ENCODE measurements at places on chromosomes 7 and 10.

DNA sequence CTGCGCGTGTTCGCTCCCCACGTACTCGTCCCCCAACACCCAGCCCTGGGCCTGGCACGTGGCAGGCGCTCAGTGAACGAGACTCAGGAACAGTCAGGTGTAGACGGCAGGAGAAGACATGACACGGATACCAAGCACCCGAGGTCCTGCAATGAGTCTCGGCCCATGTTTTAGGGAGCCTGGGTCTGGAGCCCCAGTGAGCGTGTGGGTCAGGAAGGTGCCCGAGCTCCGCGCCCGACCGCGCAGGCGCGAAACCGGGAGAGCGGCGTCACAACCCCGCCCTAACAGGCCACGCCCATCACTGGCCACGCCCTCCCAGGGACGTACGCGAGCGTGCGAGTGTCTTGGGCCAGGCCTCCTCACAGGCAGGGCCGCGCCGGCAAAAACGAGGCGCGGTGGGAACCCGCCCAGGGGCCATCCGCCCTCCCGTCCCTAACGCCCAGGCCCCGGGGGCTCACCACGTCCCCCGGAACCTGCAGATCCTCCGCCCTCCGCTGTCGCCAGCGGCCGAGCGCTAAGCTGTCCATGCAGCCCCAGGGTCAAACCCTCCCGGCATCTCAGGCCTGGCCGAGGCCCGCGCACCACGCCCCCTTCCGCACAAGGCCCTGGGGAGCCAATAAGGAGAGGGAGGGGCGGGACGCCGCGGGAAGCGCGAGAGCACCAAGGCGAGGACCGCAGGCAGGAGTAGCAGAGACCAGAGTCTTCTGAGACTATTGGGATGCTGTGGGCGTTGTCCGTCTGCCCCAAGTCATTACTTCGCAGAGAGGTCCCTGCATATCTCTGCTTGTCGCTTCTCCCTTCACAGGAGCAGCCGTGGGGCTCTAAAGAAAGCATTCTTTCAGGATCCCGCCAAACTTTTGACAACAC, at the start of gene C10orf143:
C10orf143 (minus strand) TSS at position 585 of the 867 bp plus-strand sequence; CDS start at position 527, 58 bp downstream.
- peak; percentile 98 for DNase-seq

GRCh38 chr10:119101366-119102098, 2.4 kb upstream of the DENND10 start:
- no peak for DNase-seq

DNA sequence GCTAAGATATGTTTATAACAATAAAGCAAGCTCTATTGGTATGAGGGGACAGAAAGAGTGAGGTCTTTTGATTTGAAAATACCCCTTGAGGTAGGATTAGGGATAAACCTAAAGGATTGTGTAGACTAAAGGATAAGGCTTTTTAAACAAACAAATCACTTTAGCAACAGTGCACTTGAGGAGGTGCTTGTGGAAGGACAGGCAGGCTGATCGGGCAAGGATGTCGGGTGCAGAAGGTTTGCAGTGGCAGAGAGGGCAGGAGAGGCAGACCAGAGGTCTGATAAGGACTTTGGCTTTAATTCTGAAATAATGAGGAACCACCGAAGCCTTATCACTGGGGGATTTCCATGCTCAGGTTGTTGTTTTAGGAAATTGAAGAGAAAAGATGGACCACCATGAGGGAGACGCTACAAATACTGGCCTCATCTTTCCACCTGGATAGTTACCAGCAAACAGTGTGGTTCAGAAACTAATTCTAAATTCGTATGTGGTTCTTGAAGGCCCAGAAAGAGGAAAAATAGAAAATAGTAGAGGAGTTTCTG, 119.5 kb upstream of the KLF6 start:
- no peak for DNase-seq

DNA sequence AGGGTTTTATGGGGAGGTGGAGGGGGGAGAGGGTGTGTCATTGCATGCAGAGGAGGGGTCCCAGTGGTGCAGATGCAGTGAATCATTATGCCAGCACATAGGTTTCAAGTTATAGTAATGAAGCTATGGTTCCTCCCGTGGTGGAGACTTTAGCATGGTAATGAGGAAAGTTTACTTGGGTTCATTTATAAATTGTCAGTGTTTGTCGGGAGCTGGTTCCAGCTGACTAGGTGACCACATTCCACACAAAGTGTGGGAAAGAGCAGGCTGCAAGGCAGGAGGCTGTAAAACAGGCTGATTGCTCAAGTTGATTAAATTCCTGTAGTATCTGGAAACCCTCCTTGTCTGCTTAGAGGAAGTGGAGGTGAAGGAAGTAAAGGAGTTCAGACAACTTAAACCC, 78.9 kb downstream of the SRI start:
- no peak for DNase-seq

DNA sequence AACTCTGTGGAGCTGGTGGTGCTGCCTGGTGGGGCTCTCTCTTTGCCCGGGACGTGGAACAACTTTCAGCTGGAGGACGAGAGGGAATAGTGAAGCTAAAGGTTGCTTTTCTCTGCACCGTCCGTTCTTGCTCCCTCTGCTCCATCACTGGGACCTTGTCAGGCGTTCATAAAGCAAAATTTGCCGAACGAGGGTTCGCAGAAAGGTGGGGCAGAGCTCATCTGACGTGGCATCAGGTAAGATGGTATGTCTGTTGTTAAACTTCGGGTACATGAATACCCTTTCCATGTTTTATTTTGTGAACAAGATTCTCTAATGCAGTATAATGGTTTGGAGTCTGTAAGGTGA, 416 bp downstream of the BBS9 start:
- DNase-seq = no peak

DNA sequence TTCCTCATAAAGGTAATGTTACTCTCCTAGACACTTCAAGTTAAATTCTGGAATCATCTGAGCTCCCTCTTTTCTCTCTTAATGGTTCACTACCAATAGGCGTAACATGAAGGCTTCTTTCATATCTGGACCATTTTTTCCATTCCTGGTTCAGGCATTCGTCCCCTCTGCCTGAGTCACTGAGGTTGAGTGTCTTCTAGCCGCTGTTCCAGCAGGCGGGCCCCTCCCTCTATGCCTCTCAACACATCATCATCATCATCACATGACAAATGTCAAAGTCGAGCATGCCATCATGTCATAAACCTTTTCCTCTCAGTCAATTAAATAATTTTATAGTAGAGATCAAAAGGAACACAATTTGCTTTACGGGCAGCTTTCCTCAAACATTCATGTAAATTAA, 168.9 kb upstream of the ASAH2 start:
- no peak for DNase-seq

- no peak for DNase-seq
These were observed 383.0 kb upstream of the SHH start for GRCh38 chr7:156195276-156195675.

DNA sequence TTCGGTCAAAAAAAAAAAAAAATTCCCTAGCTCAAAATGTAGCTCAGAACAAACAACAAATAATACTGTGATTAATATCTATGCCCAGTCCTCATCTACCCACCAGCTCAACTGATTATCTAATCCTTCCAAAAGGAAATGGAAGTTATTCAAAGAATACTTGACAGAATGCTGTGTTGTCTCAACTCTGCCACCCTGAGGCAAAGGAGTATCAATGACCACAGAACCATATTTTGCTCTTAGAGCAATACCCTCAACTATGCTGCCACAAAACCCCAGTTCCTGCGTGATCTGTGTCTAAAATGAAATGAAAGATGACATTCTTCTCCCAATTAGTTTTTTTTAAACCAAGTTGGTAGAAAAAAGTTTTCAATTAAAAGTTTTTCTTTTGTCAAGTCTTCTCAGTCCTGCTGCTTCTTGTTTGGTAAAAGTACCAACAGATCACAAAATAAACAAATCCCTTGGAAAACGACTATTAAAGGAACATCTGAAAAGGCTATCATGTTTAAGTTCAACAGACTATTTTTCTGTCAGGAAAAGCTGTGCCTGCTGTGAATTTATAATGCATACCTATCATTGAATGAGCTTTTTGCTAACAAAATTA, 21.6 kb downstream of the RBM28 start:
- DNase-seq = no peak

GRCh38 chr7:7565746-7566650, 686 bp upstream of the MIOS start:
- no peak for DNase-seq

DNA sequence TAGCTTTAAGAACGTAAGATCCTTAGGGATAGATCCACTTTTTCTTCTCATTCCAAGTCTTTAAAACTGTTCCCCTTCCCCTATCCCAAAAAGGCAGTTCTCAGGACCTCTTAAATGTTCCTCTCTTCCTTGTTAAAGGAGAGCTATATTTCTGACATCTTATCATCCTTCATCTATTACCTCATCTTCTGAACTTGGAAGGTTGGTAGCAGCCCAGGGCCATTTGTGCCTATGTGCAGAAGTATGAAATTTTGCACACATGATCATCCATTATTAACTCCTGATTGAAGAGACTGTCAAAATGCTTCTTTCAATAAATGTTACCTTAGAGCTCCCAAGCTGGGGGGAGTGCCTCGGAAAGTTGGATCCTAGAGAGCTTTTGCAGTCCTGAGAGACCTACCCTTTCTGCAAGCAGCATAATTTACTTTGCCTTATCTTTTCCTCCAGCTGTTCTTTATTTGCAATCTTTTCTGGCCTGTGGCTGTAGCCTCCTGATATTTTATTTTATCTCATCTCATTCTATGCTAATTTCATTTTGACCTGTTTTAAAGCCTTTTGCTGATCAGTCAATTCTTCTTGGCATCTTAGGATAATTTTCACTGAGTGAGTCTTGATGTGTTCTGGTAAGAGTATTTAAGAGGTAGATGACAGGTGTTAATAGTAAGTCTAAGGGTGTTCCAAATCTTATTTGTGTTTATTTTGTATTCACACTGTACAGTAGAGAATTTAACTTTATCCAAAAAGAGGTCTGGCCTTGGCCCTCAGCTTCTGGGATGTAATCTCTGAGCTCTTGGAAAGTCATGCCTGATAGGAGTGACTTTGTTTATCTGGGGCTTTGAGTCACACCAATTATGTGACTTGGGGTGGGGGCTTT, 135.0 kb upstream of the PDLIM1 start:
- DNase-seq = no peak

DNA sequence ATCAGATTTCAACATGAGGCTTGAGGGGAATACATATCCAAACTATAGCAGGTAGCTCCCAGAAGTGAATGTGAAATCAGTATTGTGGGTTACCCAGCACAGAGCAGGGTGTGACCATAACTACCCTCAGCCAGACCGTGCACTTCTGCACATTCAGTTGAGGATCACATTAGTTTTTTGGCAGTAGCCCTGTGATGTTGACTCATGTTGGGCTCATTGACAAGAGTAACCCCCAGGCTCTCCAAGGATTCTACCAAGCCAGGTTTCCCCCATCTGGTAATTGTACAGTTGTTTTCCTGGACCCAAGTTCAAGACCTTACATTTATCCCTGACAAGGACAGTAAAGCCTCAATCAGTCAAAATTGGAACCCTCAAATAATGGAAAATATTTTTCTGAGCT, 11.7 kb upstream of the CPA4 start:
- no peak for DNase-seq

DNA sequence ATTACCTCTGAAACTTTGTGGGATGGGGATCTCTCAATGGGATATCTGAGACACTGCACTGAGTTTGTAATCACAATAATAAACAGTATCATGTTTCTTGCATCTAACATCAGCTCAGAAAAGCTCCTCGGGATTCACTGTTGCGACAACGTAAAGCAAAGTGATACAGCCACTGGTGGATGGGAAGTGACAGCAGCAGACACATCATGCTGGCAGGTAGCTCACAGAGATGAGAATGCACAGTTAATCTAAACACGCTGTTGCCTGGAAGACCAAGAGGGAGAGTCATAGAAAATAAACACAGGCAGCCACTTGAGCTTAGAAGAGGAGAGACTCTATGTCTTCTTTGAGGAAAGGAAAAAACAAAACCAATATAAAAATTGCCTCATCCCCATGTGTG, 513.8 kb downstream of the MAGI2 start:
- no peak for DNase-seq

DNA sequence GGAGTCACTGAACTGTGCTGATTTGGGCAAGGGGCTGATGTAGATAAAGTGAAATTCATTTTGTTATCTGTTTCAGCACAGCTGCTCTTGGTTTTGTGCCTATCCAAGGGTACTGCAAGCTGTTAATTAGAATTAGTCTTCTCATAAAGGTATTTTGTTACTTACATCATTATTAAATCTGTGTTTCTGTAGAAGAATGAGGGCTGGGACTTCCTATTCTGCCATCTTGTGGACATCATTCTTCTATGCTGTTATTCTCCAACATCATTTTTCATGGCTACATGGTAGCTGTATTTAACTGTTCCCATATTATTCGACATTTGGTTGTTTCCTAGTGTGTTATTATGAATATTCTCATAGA, 76.2 kb upstream of the CCDC71L start:
- no peak for DNase-seq

- no peak for DNase-seq
These were observed 16.8 kb downstream of the TRIM8 start for GRCh38 chr10:102660888-102661657.

Measured in activated CD4-positive, CD25-positive, alpha-beta regulatory T cell (primary cell).